HCT116 (cell line): ENCODE measurements at places on chromosomes 1 and 21.

DNA sequence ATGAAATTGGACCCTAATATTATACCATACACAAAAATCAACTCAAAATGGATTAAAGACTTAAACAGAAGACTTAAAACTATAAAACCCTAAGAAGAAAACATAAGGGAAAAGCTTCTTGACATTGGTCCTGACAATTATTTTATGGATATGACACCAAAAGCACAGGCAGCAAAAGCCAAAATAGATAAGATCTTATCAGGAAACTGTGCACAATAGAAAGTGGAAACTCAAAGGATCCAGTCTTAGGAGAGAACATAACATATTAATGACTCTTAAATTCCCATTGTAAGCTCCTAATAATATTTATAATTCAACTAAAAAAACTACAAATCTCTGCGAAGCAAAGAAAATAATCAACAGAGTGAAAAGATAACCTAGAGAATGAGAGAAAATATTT lies 39.8 kb downstream of the RGS13 start:
- DNase-seq = no peak
- no peak overlapping the region for H3K27ac ChIP-seq
- no peaks in the 10 kb centered on the region for H3K36me3 ChIP-seq
- H3K27me3 ChIP-seq = no peaks in the 10 kb centered on the region
- no peak overlapping the region for H3K4me3 ChIP-seq
- no peaks in the 10 kb centered on the region for H3K4me1 ChIP-seq

DNA sequence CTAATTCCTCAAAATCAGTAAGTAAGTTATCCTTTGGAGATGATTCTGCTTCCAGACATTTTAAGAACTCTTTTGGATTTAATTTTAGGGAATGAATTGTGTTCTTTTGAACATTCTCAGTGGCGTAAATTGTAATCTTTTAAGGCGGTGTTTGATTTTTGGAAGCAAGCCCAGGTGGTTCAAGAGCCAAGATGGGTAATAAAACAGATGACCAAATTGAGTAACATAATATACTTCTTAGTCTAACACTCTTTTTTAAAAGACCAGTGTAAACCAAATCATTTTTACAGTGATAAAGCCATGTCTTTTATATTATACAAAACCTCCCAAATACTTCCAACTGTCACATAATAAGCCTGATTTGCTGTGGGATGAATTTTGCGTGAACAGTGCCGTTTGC lies 133.8 kb downstream of the LRRC40 start:
- no peak for DNase-seq
- no peak overlapping the region for H3K27ac ChIP-seq
- H3K4me1 ChIP-seq = no peaks in the 10 kb centered on the region
- H3K36me3 ChIP-seq = no peaks in the 10 kb centered on the region
- H3K27me3 ChIP-seq = peaks cover 52% of the 10 kb centered on the region
- H3K4me3 ChIP-seq = no peak overlapping the region

DNA sequence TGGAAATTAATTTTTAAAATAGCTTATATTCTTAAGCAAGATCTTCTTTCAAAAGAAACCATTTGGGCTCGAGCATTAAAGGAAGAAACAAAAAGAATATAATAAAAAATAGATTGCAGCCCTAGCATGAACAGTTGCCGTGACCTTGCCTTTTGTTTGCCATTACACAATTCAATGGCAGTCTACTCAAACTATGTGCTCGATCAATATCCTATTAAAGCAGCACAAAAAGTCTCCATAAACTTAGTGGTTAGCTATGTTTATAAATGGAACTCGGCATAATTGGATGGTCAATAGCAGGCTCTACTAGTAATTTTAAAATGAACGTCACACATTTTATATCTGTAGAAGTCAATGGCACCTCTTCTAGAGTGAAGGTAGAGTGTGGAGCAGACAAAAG lies 256.5 kb downstream of the NFIA start:
- no peaks in the 10 kb centered on the region for H3K27me3 ChIP-seq
- H3K4me3 ChIP-seq = no peak overlapping the region
- H3K27ac ChIP-seq = no peak overlapping the region
- no peaks in the 10 kb centered on the region for H3K36me3 ChIP-seq

DNA sequence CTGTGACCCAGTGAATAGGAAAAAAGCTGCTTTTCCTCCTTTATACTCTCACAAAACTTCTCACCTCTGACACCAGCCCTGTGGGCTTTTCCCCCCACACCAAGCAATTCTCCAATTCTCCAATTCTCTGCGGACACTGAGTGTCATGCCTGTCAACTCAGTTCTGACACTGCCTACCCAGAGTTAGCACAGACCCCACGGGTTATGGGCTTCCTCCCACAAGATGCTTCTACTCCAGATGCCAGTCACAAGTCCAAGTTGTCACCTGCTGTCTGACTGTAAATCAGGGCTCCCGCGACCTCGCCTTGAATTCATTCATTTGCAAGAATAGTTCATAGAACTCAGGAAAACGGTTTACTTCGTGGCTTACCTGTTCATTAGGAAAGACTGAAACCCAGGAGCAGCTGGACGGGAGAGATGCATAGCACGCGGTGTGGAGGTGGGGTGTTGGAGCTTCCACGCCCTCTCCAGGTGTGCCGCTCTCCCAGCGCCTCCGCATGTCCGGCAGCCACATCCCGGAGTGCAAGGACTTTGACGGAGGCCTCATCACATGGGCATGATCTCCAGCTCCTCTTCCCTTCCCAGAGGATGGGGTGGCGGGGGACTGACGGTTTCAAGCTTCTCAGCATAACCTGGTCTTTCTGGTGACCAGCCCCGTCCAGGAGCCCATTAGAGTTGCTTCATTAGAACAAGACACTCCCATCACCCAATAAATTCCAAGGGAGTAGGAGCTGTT lies 154.7 kb downstream of the PGBD5 start:
- no peak overlapping the region for H3K27ac ChIP-seq
- DNase-seq = no peak

DNA sequence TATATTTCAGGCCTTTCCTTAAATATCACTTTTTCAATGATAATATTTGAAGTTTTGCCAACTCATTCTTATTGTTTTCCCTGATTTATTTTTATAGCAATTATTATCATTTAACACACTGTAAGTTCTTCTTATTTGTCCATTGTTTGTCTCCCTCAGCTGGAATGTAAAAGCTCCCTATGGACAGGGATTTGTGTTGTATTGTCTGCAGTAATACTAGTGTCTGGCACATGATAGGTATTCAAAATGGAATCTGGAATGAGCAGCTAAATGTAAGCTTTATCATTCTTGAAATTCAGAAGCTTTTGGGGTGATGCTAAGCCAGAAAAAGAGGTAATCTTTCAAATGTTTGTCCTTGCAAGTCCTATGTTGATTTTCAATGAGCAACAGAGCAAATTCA lies 112.1 kb downstream of the NEGR1 start:
- no peaks in the 10 kb centered on the region for H3K4me1 ChIP-seq
- no peaks in the 10 kb centered on the region for H3K27me3 ChIP-seq
- no peak overlapping the region for H3K27ac ChIP-seq
- H3K36me3 ChIP-seq = no peaks in the 10 kb centered on the region
- H3K4me3 ChIP-seq = no peak overlapping the region

DNA sequence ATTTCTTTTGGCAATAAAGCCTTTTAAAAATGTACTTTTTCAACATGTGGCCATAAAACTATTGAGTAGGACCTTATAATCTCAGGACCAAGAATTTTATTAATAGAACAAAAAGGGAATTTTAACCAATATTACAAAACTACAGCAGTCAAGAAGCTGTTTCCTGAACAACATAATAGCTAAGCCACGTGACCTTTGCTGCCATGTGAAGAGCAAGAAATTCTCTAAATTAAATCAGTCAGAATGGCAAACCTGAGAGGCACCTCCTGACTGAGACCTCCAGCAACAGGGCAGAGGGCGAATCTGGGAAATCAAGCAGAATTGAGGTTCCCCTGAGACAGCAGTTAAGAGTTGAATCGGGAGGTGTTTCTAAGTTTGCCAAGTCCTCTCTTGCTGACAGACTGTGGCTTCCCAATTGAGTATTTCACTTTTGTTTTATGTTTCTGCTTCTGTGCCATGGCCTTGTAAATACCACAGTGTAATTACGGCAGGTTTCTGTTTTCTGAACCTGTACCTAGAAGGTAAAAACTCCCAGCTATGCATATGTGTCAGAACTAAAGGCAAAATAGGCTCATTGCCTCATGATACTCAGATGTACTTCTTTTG lies 358.4 kb downstream of the NTNG1 start:
- no peak overlapping the region for H3K27ac ChIP-seq
- no peaks in the 10 kb centered on the region for H3K4me1 ChIP-seq
- no peaks in the 10 kb centered on the region for H3K27me3 ChIP-seq
- DNase-seq = no peak

GRCh38 chr1:178310685-178311105 lies 186.1 kb downstream of the CLEC20A start:
- H3K36me3 ChIP-seq = no peaks in the 10 kb centered on the region
- H3K4me3 ChIP-seq = no peak overlapping the region
- DNase-seq = peak; percentile 64
- no peak overlapping the region for H3K27ac ChIP-seq
- no peaks in the 10 kb centered on the region for H3K27me3 ChIP-seq

- H3K36me3 ChIP-seq = no peaks in the 10 kb centered on the region
- peaks cover 43% of the 10 kb centered on the region for H3K4me1 ChIP-seq
- peak overlapping the region; percentile 41; the same call in 1 of the 2 replicates for H3K27ac ChIP-seq
- DNase-seq = no peak
- peak overlapping the region; percentile 54 for H3K4me3 ChIP-seq
Measured at GRCh38 chr1:162070094-162070748, 730 bp downstream of the NOS1AP start.

- H3K4me3 ChIP-seq = no peak overlapping the region
- no peak for DNase-seq
- no peaks in the 10 kb centered on the region for H3K36me3 ChIP-seq
- H3K4me1 ChIP-seq = no peaks in the 10 kb centered on the region
Measured at GRCh38 chr1:181604482-181605249, 121.3 kb downstream of the CACNA1E start.

DNA sequence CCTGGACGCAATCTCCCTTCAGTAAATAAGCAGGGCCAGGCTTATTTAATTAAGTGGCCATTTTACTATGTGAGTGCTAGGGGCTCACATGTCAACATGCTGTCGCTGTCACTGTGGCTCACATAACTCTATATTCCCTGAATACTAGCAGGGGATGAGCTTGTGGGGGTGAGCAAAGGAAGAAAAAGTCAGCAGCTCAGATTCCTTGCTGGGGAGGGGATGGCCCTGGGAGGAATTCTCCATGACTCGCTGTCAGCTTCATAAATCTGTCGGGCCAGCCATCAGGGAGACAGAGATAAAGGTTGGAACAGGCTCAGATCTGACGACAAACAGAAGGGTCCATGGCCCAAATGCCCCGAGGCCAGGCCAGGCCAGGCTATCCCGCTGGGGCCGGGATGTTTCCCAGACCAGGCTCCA lies 26.0 kb upstream of the PLEKHG5 start:
- H3K4me1 ChIP-seq = no peaks in the 10 kb centered on the region
- H3K36me3 ChIP-seq = no peaks in the 10 kb centered on the region
- H3K4me3 ChIP-seq = no peak overlapping the region
- no peaks in the 10 kb centered on the region for H3K27me3 ChIP-seq
- DNase-seq = no peak

GRCh38 chr1:116560704-116561490 lies 9.9 kb downstream of the CD58 start:
- H3K27me3 ChIP-seq = no peaks in the 10 kb centered on the region
- DNase-seq = no peak
- H3K4me1 ChIP-seq = peaks cover 21% of the 10 kb centered on the region
- no peaks in the 10 kb centered on the region for H3K36me3 ChIP-seq

- H3K4me3 ChIP-seq = peak overlapping the region; percentile 39
- H3K36me3 ChIP-seq = no peaks in the 10 kb centered on the region
- H3K4me1 ChIP-seq = peaks cover 10% of the 10 kb centered on the region
Measured at GRCh38 chr1:1080122-1080757, 6.1 kb upstream of the RNF223 start.

- no peak for DNase-seq
- H3K36me3 ChIP-seq = no peaks in the 10 kb centered on the region
- H3K4me3 ChIP-seq = no peak overlapping the region
- peaks cover 19% of the 10 kb centered on the region for H3K4me1 ChIP-seq
- no peak overlapping the region for H3K27ac ChIP-seq
Measured at GRCh38 chr1:39139723-39140360, 64.7 kb upstream of the MACF1 start.

- no peak overlapping the region for H3K27ac ChIP-seq
- H3K4me3 ChIP-seq = no peak overlapping the region
- H3K4me1 ChIP-seq = no peaks in the 10 kb centered on the region
- no peaks in the 10 kb centered on the region for H3K36me3 ChIP-seq
Measured at GRCh38 chr1:116766616-116767469, 12.6 kb downstream of the CD2 start.

DNA sequence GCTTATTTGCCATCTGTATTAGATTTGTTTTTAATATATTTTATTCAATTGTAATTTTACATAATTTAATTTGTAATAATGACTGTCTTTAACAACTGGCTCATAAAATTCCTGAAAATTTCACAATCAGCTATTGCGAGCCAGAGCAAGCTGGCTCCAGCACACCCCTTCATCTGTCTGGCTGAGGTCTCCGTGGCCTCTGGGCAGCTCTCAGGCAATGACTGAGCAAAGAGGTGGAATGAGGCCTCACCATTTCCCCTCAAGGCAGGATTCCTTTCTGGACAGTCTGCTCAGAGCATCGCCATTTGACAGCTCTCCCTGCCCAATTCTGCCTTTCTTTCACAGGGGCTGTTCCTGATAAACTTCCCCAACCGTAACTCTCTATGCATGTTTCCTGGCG lies 5.8 kb upstream of the KANK4 start:
- H3K27me3 ChIP-seq = peaks cover 4% of the 10 kb centered on the region; the same call in 1 of the 2 replicates
- no peak overlapping the region for H3K4me3 ChIP-seq
- H3K27ac ChIP-seq = no peak overlapping the region
- no peak for DNase-seq
- peaks cover 10% of the 10 kb centered on the region for H3K4me1 ChIP-seq

- no peaks in the 10 kb centered on the region for H3K36me3 ChIP-seq
- DNase-seq = no peak
- H3K27ac ChIP-seq = no peak overlapping the region
- H3K4me1 ChIP-seq = no peaks in the 10 kb centered on the region; the same call in 1 of the 2 replicates
- H3K27me3 ChIP-seq = peaks cover 12% of the 10 kb centered on the region; the same call in 1 of the 2 replicates
- no peak overlapping the region for H3K4me3 ChIP-seq
Measured at GRCh38 chr1:201353186-201353940, 24.1 kb downstream of the TNNT2 start.

GRCh38 chr1:88701275-88701674 lies 17.2 kb downstream of the PKN2 start:
- H3K27ac ChIP-seq = no peak overlapping the region
- H3K36me3 ChIP-seq = no peaks in the 10 kb centered on the region
- H3K4me3 ChIP-seq = no peak overlapping the region
- DNase-seq = no peak
- H3K4me1 ChIP-seq = peaks cover 15% of the 10 kb centered on the region

GRCh38 chr1:154222518-154222917 lies 1.8 kb downstream of the UBAP2L start:
- H3K27ac ChIP-seq = no peak overlapping the region
- peaks cover 8% of the 10 kb centered on the region; the same call in 1 of the 2 replicates for H3K4me1 ChIP-seq
- H3K36me3 ChIP-seq = peaks cover 35% of the 10 kb centered on the region
- DNase-seq = no peak

GRCh38 chr21:43865540-43866259 lies 677 bp downstream of the AGPAT3 start:
- no peak for DNase-seq
- H3K36me3 ChIP-seq = 0 out of 2 replicates have a peak, but pooled peaks cover 5% of the 10 kb centered on the region
- H3K27ac ChIP-seq = peak overlapping the region; percentile 78; the same call in 1 of the 2 replicates
- peaks cover 49% of the 10 kb centered on the region for H3K4me1 ChIP-seq
- H3K4me3 ChIP-seq = peak overlapping the region; percentile 70
